ENCODE measurements at places on chromosomes 2 and 18.
A peak's percentile ranks its signal among the peaks of the same experiment; 100 is the strongest.

DNA sequence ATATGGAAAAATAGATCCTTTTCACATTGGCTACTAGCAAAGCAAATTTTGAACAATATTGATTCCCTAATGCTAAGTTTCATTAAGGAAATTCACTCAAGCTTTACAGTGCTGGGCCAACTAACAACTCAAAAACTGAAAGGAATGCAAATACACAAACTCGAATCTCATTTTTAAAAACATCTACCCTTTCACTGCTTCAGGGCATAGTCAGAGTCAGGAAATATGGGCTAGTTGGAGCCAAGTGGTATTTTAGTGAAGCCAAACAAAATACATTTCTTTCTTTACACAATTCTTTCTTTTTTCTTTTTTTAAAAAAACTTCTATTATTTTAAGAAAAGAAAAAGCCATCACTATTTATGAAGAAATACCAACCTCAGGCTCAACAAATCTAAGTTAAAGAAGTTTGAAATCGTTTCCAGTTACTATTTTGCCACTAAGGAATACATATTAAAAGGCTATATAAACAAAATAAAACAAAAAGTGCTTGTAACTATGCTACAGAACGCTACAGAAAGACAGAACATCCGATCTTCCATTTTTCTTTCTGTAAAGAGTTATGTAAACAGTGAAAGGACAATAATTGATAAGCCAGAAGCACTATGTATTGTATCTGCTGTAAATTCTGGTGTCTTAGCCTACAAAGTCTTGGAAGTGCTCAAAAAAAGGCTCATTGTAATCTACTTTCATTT is 113.6 kb upstream of the STK17B start:
- no peak for DNase-seq

DNA sequence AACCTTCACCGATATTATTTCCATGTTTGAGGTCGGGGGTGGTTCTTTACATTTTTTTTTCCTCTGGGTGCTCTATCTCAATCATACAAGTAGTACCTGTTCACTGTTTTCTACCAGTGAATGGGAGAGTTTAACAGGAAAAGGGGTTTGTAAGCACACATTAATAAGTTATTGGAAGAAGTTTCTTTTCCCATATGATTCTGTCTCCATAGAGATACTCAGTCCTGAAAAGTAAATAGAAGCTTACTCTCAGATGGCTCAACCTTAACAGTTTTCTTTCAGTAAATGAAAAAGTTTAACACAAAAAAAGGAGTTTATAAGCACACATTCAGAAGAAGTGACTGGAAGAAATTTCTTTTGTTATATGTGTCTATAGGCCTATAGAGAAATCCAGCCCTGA is 995.6 kb upstream of the SLC39A10 start:
- no peak for DNase-seq

- DNase-seq, result no peak
These were observed 136.5 kb downstream of the COPS8 start for GRCh38 chr2:237222178-237222577.

GRCh38 chr2:191030521-191031154 is 16.7 kb upstream of the STAT1 start:
- peak; percentile 10 for DNase-seq

DNA sequence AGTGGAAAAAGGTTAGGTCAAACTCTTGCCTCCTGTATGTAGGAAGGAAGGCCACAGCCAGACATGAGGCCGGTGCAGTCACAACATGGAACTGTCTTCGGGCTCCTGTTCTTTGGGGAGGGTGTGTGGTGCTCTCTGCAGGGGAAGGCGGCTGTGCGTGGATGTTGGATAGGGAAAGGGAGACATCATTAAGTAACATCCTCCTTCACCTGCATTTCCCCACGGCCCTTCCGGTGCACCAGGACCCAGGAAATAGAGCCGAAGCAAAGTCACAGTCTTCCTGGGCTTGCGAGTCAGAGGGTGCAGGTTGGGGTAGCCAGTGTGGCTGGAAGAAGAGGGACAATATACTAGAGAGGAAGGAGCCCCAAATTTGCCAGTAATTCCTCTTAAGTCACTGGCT is 78.9 kb upstream of the SMAD7 start:
- DNase-seq, result no peak

DNA sequence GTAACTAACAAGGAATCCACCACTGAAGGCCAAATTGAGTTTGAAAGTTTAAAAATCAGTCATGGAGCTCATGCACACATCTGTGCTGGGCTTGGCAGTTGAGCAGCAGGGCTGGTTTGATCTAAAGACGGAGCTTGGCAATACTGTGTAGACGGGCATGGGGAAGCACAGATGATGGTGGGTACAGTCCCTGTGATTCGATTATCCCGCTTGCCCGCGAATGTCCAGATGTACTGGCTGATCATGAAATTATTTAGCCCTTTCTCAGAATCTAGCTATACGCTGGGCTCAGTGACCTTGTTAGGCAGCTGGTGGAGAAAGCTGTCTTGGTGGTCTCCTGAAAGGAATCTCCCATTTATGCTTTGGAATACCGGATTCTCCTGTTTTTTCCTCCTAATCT is 74.8 kb upstream of the SOX11 start:
- DNase-seq, result no peak

- no peak for DNase-seq
These were observed 5.9 kb upstream of the MAL start for GRCh38 chr2:95019572-95019971.

DNA sequence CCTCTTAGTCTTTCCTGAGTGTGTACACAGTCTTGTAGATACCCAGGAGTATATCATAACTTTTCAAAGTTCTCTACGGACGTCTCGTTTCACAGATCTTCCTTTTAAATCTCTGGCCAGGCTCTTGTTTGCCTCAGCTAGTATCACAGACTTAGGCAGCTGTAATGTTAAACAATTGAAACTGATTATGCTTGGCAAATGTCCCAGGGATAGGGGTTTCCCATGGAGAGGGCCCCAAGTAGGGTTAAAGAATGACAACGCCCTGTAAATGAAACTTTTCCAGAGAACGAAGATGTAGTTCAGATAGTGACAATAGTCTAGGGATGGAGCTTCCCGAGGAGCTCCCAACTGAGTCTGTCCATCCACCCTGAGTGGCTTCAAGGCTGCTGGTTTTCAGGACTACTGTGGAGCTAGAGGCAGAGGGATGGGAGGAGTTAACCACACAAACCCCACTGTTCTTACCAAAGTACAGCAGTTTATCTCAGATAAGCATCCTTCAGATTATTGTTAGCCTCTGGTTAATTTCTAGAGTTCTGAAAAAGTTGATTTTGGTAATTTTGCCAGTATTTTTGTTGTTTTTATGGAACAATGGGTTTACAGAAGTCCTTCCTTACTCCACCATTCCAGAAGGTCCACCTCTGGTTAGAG is 9.1 kb downstream of the NEURL3 start:
- DNase-seq, result no peak

DNA sequence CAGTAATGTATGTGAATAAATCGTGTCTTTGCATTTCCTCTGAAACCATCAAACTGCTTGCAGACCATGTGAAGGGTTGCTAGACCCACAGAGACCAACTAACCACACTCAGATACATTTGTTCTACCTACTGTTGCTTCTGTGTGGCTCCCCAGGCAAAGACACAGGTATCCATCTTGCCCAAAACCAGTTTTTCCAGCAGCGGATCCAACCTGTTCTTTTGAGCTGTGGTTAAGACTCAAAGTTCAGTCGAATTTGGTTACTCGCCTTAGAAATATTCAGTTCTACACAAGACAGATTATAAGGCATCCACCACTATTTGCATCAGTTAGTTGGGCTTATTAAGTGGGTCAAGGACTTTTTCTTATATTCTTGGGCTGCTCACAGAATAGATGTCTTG is 276.2 kb upstream of the EPHA4 start:
- DNase-seq, result no peak

- DNase-seq, result no peak
These were observed 220.1 kb upstream of the TMEFF2 start for GRCh38 chr2:192414794-192415193.

- no peak for DNase-seq
These were observed 182.0 kb upstream of the SPOPL start for GRCh38 chr2:138319616-138320015.

- DNase-seq, result no peak
These were observed 1.1 kb upstream of the CDH2 start for GRCh38 chr18:28177828-28178635.

- no peak for DNase-seq
These were observed 13.2 kb upstream of the RAPGEF4 start for GRCh38 chr2:172722481-172722880.

DNA sequence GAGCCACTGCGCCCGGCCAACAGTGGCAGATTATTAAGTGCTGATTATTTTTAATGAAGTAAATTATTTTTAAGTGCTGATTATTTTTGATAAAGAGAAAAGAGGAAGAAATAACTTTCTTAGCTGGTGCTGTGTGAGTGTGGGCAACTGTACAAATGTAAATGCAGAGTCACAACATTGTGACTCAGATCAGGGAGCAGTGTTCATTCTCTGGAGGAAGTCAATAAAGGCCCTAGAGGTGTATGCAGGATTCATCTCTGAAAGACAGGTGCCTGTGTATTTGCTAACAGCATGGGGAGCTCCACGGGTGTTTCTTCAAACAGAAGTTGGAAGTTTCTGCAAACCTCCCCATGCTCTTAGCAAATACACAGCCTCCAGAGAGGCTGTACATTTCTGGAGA is 6.2 kb downstream of the KRTCAP3 start:
- DNase-seq, result no peak

- no peak for DNase-seq
These were observed at the start of gene CHRNA1 for GRCh38 chr2:174764280-174765255. CHRNA1 (minus strand) TSS chr2:174764472; CDS start chr2:174764394, 78 bp downstream.

- DNase-seq, result no peak
These were observed 102.5 kb downstream of the RBM43 start for GRCh38 chr2:151159109-151159662.

DNA sequence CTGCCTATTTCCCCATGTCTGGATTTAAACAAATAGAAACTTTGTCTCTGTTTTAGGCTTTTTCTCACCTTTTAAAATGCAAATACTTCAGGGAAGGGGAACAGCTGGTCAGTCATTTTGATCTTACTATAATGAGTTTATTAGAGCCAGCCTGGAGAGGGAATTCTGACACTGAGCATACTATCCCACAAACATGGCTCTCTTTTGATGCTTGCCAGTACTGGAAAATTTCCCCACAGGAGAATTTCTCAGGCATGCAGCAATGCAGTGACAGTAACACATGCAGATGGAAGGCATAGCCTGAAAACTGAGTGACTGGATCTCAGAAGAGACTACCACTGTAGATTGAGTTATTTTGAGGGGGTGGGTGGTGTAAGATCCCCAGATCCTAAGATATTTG is 974.3 kb upstream of the CELF4 start:
- DNase-seq, result no peak

DNA sequence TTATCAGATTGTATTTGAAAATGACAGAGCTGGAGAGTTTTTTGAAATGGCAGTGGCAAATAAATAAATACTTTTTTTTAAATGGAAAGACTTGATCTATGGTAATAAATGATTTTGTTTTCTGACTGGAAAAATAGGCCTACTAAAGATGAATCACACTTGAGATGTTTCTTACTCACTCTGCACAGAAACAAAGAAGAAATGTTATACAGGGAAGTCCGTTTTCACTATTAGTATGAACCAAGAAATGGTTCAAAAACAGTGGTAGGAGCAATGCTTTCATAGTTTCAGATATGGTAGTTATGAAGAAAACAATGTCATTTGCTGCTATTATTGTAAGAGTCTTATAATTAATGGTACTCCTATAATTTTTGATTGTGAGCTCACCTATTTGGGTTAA is 30.9 kb downstream of the CD28 start:
- no peak for DNase-seq

- DNase-seq, result no peak
These were observed 107.7 kb upstream of the CDC42EP3 start for GRCh38 chr2:37779139-37779538.

DNA sequence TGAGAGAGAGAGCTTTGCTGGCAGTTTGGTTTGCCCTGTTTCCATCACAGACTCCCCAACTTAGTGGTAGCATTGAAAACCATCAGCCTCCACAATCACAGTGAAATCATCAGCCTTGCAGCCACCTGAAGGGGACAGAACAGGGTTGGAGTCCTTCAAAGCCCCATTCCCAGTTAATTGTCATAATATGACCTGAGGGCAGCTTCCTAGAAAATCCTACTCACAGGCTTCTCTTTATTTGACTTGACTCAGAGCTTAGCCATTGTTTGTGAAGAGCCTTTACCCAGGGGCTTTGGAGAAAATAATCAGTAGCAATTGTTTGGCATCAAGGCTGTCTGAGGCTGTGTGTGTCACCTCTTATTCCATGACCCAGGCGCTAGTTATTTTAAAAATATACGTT is 308.7 kb downstream of the CBLN2 start:
- no peak for DNase-seq

- DNase-seq, result no peak
These were observed 20.7 kb downstream of the SP140 start for GRCh38 chr2:230246206-230246605.

DNA sequence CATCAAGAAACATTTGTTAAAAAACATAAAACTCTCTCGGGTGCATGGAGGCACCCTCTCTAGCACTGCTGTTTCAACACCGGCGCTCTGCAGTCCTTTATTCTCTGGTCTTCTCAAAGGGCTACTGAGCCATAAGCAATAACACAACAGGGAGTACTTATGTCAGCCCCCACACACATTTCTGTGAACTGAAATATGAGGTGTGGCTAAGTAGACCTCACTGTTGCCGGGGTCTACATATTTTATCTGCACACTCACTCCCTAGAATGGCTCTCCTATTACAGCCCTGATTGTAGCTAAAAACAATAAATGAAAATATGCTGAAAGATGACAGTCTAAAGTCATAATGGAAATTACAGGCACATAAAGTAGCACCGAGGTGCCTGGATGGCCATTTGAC is 235.1 kb downstream of the GRB14 start:
- no peak for DNase-seq

GRCh38 chr2:235218486-235218907 is 266.7 kb downstream of the SH3BP4 start:
- DNase-seq, result no peak

- no peak for DNase-seq
These were observed 118.2 kb upstream of the SEC11C start for GRCh38 chr18:59021500-59021899.

Data from activated naive CD4-positive, alpha-beta T cell (primary cell).